Stimulated activated CD4-positive, alpha-beta T cell treated with anti-CD3 and anti-CD28 coated beads, Interleukin-1b, Interleukin-23, amount 100 ng/mL, for 1 hour (primary cell): ENCODE measurements at places on chromosomes 12 and 14.

- no peak for DNase-seq
Observed at GRCh38 chr12:8561011-8561410, 20.3 kb upstream of the CLEC4E start.

GRCh38 chr14:76921088-76921399 is 94.8 kb downstream of the LRRC74A start:
- no peak for DNase-seq

DNA sequence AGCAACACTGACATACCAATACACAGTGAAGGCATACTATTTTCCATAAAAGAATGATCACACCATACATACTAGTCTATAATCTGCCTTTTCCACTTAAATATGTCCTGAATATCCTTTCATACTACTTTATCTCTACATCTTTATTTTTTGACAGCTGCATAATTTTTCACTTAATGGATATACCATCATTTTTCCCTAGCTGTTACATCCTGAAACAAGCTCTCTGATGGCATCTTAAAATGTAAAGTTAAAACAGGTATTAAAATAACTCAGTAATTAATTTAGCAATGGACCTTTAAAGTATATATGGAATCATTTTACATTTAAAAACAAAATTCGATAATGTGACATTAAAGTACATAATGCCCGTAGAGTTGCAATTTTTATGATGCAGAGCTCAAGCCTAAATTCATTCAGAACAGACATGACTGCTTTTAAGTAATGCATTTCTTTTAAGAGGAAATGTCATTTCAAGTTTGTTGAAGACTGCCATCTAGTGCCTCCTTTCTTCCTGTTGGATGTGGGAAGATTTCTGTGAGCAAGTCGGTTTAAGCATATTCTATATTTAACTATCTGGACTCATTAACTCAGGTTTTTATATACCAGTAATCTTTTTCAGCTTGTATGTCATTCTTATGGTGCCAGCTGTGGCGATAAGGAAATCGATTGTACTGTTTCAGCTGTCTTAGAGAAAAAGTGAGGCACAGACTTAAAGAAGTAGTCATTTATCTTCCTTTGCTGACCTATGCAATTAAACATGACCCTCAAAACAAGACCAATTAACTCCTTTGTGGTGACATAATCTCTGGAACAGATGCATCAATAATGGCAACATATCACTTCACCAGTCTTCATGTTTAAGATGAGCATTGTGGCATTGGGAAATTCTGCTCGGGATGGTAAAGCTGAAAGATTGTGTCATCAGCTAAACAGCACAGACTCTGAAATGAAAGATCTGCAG is 20.3 kb downstream of the PRICKLE1 start:
- DNase-seq, result no peak

DNA sequence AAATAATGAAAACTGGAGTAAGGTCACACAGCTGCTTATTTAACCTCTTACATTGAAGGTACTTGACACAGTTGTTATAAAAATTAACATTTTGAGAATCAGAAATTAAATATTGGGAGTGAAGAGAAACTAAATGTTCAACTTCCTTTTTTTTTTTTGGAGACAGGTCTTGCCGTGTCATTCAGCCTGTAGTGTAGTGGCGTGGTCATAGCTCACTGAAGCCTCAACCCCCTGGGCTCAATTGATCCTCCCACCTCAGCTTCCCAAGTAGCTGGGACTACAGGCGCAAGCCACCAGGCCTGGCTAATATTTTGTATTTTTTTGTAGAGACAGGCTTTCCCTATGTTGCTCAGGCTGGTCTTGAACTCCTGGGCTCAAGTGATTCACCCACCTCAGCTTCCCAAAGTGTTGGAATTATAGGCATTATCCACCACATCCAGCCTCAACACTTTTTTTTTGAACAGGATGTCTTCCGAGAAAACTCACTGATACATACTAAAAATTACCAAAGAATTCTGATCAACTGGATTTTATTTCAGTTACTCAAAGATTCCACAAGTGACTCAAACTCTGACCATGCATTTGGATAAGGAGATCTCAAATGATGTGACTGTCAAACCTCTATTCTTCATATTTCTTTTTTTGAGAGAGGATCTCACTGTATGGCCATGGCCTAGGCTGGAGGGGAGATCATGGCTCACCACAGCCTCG is 35.4 kb downstream of the SGPP1 start:
- no peak for DNase-seq

- no peak for DNase-seq
Observed at GRCh38 chr12:26770239-26771070, 62.5 kb downstream of the ITPR2 start.

DNA sequence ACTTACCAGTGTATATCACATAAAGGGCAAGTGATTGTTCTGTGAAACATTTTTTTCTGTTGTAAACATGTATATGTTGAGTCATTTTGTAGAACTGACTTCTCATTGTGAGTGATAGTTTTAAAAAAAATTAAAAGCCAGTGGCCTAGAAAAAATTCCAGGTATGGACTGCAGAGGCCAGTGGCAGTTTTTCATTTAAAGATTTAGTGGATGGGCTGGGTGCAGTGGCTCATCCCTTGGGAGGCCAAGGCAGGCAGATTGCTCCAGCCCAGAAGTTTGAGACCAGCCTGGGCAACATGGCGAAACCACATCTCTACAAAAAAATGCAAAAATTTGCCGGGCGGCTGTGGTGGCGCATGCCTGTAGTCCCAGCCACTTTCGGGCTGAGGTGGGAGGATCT is 84.7 kb upstream of the MDM1 start:
- no peak for DNase-seq
